ENCODE measurements at places on chromosomes 6 and 20.

DNA sequence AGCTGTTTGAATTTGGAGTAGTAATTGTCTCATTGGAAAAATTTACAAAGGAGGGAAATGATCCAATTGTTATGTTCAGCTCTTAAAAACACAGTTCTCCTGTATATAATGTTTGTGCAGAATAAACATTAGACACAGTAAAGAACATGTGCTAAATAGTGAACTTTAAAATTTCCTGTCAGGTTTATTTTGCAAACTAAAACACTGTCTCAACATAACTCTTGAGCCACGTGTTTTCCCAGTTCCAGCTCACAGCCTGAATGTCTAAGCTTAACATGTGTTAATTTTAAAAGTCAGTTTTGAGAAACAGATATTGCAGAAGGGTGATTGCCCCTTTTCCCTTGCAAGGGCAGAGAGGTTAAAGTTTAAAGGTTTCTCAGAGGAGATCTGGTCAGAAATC lies 20.6 kb downstream of the EPHA7 start:
- DNase-seq, result no peak

GRCh38 chr6:49463612-49463967 lies 420 bp downstream of the CENPQ start:
- no peak for DNase-seq

DNA sequence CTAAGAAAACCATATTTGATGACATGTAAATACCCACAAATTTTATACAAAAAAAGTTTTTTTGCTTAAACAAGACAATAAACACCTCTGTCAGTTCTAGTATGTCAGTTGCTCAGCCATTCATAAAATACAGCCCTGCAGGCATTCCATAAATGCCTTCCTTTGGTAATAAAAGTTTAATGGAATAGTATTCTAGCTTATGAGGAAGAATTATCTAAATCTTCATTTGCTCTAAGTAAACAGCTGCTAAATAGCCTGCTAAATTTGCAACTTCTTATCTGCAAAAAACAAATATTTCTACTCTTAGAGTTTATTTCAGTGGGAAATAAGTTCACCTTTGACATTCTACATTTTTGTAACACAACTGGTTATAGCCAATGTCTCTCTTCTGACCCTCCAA lies 108.8 kb downstream of the SMLR1 start:
- no peak for DNase-seq

- DNase-seq, result peak; percentile 32
Measured at GRCh38 chr20:51220293-51220706, 197.4 kb upstream of the KCNG1 start.

DNA sequence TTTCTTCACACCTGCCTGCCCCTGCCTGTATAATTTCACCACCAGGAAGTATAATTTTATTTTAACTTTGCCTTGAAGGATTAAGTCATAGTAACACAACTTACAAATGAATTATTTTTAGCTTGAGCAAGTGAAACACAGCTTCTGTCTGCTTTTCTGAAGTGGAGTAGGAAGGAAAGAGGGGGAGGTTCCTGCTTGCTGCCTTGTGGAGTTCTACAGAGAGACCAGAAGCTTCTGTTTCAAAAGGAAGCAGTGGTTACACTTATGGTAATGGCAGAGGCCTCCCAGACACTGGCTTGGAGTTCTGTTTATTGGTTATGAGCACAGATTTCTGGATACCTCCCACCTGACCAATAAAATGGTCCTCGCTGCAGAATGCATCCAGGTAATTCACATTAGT lies 159.6 kb downstream of the TMEM200A start:
- no peak for DNase-seq

DNA sequence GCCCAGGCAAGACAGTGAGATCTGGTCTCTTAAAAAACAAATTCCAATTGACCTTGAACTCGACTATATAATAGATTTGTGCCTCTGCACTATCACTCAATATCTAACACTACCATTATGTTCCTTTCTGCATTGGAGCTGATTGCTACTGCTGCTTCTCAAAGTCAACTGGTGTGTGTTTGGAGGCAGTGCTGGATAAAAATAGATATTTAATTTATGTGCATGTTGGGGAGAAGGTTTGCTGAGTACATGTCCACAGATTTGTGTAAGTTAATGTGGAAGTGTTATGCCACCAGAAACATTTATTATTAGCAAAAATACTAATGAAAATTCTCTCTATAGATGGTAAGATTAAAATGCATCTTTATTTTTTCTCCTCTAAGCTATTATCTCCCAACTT lies 39.5 kb downstream of the ATP9A start:
- DNase-seq, result no peak

GRCh38 chr20:3082306-3082951 lies 2.1 kb downstream of the AVP start:
- DNase-seq, result no peak
